HFF-Myc (cell line): ENCODE measurements at places on chromosomes 2 and 18.

- no peak for DNase-seq
These were observed 53.5 kb upstream of the SLC38A11 start for GRCh38 chr2:165008730-165009315.

- DNase-seq, result no peak
These were observed 208.3 kb upstream of the SYT4 start for GRCh38 chr18:43485545-43485963.

- no peak for DNase-seq
These were observed 8.1 kb upstream of the HAAO start for GRCh38 chr2:42800461-42800962.

- DNase-seq, result no peak
These were observed 1.6 kb downstream of the SH3BP4 start for GRCh38 chr2:234953116-234954031.

GRCh38 chr2:151833984-151834383, 5.8 kb upstream of the ARL5A start:
- no peak for DNase-seq
